Stimulated activated CD8-positive, alpha-beta memory T cell treated with anti-CD3 and anti-CD28 coated beads, Interleukin-4, amount 100 ng/mL, for 24 hours (primary cell): ENCODE measurements at places on chromosomes 2 and 18.

DNA sequence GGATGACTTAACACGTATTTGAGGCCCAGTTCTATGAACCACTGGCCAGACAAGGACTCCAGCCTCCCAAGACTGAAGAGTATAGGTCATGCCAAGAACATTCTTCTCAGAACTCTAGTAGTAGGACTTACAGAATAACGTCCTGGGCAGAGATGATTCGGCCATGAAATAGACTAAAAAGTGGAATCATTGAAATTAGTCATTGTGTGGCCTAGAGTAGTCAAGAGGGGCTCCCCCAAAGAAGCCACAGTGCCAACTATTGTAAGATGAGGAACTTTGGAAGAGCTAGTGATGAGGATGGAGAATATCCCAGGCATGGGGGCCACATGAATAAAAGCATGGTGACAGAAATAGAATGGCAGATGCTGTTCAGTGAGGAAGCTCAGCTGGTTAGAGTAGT is 101.1 kb downstream of the TRIB2 start:
- no peak for DNase-seq

GRCh38 chr2:197255543-197255942 is 55.0 kb downstream of the ANKRD44 start:
- peak; percentile 64 for DNase-seq

DNA sequence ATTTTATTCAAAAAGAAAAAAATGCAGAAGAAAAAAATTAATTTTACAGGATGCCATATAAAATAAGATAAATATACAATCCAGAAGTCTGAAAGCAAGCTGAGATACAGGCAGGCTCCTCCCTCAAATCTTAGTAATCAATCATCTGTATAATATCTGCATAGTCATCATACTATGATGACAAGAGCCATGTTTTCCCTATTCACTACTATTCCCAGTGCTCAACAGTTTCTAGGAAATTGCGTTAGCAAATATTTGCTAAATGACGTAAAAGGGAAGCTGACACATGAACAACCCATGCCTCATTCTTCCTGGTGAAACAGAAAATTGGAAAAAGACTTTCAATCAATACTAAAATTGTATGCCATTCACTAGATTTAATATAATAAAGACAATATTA is 793.2 kb downstream of the SUCLG1 start:
- DNase-seq: no peak

- no peak for DNase-seq
Observed at GRCh38 chr2:29051730-29052129, 22.6 kb downstream of the PCARE start.

DNA sequence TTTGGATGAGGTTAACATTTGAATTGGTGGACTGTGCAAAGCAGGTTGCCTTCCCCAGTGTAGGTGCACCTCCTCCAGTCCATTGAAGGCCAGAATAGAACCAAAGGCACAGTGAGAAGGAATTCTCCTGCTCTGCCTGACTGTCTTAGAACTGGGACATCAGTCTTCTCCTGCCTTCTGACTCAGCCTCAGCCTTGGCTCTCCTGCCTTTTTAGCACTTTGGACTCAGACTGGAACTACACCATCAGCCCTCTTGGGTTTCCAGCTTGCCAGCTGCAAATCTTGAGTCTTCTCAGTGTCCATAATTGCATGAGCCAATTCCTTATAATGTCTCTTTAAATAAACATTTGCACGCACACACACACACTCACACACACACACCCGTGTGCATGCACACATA is 8.0 kb upstream of the TMEM177 start:
- no peak for DNase-seq

DNA sequence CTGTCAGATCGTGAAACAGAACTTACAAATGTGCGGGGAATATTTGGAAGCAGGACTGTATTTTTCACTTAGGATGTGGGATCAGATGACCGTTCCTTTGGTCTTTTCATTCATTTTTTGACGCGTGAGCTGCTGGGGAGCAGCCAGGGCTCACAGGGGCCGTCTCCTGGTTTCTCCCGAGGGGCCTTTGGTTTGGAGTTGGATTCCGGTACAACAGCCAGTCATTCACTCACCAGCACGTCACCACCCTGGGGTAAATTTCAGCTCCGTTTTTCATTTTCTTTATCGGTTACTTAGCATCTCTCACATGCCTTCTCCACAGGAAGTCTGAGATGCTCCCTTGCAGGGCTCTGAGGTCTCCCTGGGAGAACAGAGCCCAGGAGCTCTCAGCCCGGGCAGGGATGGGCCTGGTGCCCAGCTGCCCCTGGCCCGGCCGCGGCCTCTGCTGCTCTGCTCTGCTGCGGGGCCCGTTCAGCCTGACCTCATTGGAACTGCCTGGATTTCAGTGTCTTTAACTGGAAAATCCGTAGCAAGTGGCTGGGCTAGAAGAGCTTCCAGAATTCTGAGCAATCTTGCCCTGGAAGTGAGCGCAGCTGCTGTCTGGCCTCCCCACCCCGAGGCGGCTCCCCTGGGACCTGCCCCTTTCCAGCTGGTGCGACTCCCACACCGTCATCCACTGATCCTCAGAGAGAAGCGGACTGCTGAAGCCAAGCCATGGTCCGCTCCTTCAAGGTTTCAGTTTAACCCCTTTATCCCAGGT is 335.6 kb downstream of the EIPR1 start:
- DNase-seq: no peak

DNA sequence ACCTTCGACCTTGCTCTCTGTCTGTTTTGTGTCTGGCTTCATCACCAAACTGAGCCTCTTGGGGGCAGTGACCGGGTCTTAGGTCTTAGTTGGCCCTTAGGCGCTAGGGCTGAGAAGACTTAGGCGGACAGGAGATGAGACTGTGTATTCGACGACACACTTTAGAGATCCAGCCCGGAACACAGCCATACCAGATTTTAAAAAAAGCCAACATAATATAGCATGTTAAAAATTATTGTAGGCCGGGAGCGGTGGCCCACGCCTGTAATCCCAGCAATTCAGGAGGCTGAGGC is 9.5 kb upstream of the PROC start:
- no peak for DNase-seq

DNA sequence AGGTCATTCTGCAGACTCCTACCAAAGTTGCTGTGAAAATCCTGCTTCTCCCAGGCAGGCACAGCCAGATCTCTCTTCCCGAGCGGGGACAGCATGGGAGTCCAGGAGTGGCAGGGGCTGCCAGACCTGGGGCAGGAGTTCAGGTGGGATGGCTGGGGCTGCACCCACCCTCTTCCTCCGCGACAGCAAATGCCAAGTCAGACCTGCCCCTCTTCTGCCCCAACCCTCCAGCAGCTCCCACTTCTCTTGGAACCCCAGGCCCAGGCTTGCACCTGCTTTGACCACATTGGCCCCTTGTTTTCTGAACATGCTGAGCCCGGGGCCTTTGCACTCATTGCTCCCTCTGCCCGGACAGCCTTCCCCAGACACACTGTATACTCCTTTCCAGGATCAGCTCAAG is 288.2 kb upstream of the HS6ST1 start:
- DNase-seq: no peak

GRCh38 chr18:37666991-37667390 is 101.4 kb upstream of the CELF4 start:
- DNase-seq: no peak

GRCh38 chr18:6557057-6557769 is 142.5 kb upstream of the L3MBTL4 start:
- DNase-seq: no peak

DNA sequence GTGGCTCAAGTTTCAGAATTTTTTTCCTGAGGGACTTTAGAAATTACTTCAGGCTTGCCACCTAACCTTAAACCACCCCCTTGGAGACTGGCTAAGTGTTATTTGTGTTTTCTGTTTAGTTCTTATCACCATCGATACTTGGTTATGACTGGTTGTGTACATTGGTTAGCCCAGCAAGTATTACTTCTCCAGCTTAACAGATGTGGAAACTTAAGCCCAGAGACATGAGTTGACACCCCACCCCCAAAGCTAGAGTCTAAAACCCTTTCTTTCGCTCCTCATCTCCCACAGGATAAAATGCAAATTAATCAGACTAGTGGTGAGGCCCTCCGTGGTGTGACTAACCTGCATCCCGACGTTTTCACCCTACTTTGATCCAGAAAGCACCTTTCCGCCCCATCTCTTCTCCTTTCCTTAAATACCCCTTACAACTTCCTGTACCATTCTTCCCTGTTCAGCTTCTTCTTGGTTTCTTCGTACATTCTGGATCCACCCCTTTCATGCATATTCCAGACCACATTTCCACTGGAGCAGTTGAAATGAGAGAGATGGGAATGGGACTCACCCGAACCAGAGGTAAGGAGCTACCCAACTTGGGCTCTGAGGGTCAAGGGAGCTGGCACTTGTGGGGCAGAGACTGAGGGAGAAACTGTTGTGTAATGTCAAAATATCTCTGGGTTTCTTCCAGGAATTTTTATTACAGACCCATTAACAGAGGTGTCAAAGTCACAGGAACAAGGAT is 819 bp upstream of the MAP3K2 start:
- no peak for DNase-seq

DNA sequence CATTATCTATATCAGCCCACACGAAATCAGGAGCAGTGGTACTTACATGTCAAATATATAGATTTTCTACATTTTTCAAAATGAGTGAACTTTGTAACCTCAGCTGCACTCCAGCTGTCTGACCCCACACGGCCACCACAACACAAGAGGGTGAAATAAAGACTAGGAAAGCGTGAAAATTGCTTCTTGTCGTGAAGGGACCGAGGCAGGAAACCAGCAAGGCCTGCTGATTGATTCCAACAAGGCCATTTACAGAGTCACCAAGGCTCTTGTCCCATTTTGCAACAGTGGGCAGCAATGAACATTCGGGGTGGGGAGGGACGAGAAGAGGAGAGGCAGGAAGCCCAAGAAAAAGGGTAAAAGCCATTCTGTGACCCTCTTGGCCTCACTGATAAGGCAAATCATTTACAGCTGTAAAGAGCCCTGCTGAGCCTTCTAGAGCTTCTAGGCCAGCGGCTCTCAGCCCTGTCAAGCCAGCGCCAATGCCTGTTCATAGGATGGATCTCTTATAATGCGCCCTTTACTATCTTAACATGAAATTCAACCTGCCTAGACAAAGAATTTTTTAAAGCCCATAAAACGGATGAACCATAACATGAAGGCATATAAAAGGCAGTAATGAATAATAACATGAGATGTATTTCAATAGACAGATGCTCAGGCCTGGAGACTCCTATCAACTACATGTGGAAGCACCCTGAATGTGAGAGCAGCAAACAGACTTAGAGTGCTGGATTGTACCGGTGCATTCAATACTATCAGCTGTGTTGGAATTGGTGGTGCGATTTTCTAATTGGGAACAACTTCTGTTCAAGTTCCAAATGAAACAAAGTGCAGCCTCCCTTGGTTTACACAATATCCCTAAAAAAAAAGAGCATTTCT is 269.0 kb downstream of the CDCA7 start:
- DNase-seq: no peak

GRCh38 chr2:88669482-88670214 is 21.8 kb upstream of the RPIA start:
- no peak for DNase-seq

GRCh38 chr18:58570360-58571064 is 58.4 kb downstream of the ALPK2 start:
- DNase-seq: no peak

DNA sequence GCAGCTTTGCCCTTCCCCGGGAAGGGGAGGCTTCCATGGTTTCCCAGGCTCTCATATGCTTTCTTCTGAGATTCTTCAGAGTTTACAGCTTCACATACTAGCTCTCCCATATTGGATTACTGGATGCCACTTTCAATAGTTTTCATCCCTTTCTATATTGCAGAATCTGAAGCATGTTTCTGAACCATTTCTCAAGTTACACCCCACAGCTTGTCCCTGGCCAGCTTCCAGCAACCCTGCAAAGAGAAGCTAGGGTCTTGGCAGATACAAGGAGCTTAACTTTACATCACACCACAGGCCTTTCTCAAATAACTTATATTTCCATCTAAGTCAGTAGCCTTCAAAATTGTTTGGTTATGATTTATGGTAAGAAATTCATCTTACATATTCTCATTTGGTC is 39.6 kb downstream of the LHCGR start:
- DNase-seq: no peak

GRCh38 chr2:112973156-112973555 is 4.7 kb upstream of the IL36G start:
- DNase-seq: no peak
